ENCODE measurements at places on chromosomes 12 and 14.

GRCh38 chr14:84351646-84352045 is 1178.3 kb upstream of the FLRT2 start:
- DNase-seq: no peak

DNA sequence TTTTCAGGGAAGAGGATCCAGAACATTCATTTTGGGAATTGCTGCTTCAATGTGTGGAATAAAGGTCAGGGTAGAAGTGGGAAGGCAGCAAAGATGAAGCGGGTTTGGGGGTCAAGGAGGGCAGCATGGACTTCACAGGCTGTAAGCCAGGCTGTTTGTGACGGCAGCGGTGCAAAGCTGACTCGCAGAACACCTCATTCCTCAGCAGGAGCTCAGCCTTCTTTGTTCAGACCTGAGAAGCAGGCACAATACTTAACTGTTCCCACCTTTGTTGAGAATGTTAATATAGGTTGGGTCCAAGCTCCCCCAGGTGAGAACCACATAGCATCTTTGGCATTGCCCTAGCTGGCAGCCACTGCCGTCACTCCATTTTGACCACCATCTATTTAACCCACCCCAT is 16.7 kb downstream of the GRIN2B start:
- DNase-seq: no peak

DNA sequence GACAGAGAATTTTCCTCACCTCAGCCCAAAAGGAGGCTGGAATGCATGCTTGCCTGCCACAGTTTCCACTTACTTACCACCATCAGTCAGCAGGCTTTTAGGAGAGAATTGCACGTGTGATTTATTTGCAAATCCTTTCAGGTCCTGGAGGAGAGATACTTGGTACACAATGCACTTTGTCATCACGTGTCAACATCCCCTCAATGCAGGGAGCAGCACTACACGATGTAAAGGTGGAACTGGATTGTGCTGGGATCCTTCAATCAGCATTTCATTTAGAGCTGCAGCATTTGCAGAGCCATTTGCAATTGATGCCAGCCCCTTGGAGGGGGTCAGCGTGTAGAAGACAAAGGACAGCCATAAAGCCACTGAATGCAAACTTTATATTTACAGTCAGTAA is 218.1 kb downstream of the GLT1D1 start:
- DNase-seq: no peak

- DNase-seq: no peak
These were observed 15.1 kb downstream of the TUNAR start for GRCh38 chr14:95891742-95892141.

DNA sequence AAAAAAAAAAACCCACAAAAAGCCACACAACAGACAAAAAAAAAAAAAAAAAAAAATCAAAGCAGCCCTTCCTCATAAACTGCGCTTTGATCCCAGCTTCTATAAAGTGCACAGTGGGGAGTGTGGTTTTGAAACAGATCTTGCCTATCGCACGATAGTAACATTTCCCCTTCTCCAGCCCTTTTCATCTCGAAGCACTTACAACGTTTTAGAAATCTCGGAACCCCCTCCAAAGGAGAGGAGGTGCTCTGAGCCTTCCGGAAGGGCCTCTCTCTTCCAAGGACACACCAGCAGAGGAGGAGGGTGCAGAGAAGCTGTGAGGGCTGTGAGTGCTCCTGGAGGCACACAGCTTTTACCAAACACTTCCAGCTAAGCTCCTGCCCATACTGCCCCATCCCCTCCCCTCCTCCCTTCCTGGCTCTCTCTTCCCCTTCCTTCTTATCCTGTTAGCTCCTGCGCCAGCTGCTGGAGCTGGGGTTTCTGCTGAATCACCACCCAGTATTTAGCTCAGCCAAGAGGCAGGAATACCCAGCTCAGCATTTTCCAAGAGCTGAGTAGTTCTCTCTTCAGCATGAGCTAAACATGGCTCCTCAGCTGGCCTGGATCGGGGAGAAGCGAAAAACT is 28.4 kb downstream of the SLC7A8 start:
- DNase-seq: no peak

GRCh38 chr12:108666401-108666881 is 32.7 kb upstream of the SELPLG start:
- DNase-seq: no peak

DNA sequence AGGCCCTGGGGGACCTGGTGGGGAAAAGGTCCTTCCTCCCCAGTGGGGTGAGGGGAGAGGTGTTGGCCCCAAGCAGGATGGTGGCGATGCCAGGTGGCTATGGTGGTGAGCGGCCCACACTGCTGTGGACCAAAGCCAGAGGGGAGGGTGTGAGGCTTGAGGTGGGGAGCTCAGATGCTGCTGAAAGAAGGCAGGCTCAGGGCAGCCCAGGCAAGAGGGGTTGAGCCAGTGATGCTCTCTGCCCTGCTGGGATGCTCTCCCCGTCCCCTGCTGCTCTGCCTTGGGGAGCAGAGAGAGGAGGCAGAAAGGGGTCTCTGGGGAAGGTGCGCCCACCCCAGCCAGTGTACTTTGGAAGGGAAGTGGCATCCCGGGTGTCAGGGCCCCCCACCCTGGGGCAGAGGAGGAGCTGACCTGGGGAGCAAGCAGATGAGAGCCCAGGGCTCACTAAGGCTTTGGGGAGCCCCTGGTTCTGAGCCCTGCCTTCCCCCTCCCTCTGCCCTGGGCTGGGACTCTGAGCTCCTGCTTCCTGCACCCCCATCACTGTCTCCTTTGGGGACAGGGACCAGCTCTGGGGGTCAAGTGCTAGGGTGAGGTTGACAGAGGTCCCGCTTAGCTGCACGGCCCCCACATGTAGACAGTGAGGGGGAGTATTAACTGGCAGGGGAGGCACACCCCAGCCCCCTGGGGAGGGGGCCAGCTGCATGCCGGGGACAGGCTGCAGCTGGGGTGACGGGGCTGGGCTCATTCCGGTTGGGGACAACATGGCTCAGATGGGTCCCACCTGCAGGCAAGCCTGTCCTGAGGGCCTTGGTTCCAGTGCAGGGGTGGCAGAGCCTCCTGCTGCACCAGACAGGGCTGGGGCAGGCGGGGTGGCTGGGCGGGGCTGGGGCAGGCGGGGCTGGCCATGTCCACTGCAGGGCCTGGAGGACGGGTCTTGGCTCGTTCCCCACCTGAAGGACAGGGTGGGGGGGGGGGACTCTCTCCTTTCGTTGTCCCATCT is 124.4 kb downstream of the KIF26A start:
- DNase-seq: no peak

DNA sequence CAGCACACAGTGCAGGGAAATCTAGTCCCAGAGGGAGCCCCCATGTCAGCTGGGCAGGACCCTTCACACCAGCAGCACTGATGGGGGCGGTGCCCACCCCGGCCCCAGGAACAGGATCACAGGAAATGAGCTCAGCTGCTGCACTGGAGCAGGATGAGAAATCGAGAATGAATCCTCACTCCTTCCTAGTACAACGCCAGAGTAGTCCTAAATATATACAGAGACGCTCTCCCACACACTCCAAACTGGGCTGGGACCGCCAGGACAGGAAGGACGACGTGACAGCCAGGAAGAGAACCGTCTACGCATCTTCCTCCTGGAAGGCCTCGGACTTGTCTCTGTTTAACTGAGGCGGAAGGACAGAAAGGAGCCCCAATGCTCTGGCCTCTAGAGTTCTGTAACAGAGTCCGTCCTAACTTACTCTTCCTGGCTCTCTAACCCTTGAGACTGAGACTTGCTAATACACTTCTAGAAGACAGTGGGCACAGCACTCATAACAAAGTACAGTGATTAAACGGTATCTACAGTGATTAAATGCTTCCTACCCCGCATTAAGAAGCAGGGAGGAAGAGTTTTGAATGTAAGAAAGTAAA is 33.4 kb downstream of the CDC42BPB start:
- DNase-seq: no peak

- no peak for DNase-seq
These were observed 69.0 kb downstream of the CPSF2 start for GRCh38 chr14:92190768-92191167.

DNA sequence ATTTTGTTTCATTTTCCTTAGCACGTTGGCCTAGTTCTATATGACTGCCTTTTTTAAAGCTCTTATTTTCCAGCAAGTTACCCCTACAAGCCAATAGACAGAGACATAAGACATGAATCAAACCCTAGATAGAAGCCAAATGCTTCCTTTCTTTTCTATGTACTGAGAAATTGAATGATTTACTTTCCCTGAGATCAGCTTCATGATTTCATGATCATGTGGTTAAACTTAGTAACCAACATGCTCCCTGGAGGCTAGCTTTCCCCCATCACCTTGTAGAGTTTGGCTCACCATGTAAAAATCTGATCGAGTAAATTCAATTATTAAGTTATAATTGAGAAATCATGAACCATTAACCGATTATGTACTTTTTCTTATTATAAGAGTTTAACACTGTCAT is 148.1 kb upstream of the LRIG3 start:
- no peak for DNase-seq

- DNase-seq: no peak
These were observed 229.3 kb downstream of the PCNX1 start for GRCh38 chr14:71136386-71137060.
